ENCODE measurements at places on chromosomes 16 and 17. TPM values are rescaled to one million over a fixed set of nuclear protein-coding genes. Genes with fewer than 3 reads are reported as not detected.

Gene SPATA32
- total RNA-seq, result not detected

Gene ATF7IP2
- total RNA-seq, result 9.9 TPM

Gene IL34
- total RNA-seq, result 23.1 TPM

Gene AATK
- total RNA-seq, result 132 TPM

Gene GRAPL
- 17.3 TPM for total RNA-seq

Gene CMTM2
- total RNA-seq, result not detected

Gene RSPRY1
- total RNA-seq, result 49.0 TPM

Gene AOC2
- total RNA-seq, result not detected

- H3K36me3 ChIP-seq, result no peaks in the 10 kb centered on the region
- no peaks in the 10 kb centered on the region for H3K27me3 ChIP-seq
- H3K4me1 ChIP-seq, result no peaks in the 10 kb centered on the region
- H3K27ac ChIP-seq, result no peak overlapping the region
- DNase-seq, result peak; percentile 45
These were observed 19.6 kb downstream of the MAP2K3 start for GRCh38 chr17:21304091-21304490.

DNA sequence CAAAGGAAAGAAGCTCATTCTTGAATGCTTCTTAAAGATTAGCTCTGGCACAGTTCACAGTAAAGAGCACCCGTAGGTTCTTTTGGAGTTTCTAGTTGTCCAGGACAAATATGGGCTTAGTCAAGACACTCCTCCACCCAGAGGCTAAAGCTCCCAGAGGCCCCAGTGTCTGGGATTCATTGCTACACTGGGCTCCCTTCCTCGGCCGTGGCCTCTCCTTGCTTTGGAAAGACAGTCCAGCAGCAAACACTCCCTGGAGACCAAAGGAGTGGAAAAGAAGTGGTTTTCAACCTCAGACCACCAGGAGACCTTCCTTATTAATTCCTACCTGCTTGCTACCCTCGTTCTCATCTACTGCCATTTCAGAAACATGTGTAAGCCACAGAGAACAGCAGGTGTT lies 17.1 kb downstream of the PHB1 start:
- H3K27ac ChIP-seq, result no peak overlapping the region
- no peak overlapping the region for H3K4me3 ChIP-seq
- H3K4me1 ChIP-seq, result peaks cover 3% of the 10 kb centered on the region
- H3K27me3 ChIP-seq, result no peaks in the 10 kb centered on the region
- H3K36me3 ChIP-seq, result no peaks in the 10 kb centered on the region

- H3K27ac ChIP-seq, result no peak overlapping the region
- H3K27me3 ChIP-seq, result no peaks in the 10 kb centered on the region
- DNase-seq, result no peak
- H3K36me3 ChIP-seq, result no peaks in the 10 kb centered on the region
- no peak overlapping the region for H3K4me3 ChIP-seq
- no peaks in the 10 kb centered on the region for H3K4me1 ChIP-seq
These were observed 25.8 kb upstream of the KLHDC4 start for GRCh38 chr16:87791295-87792204.

- H3K27me3 ChIP-seq, result no peaks in the 10 kb centered on the region
- H3K4me3 ChIP-seq, result no peak overlapping the region
- H3K36me3 ChIP-seq, result no peaks in the 10 kb centered on the region
- no peak overlapping the region for H3K27ac ChIP-seq
These were observed 269.1 kb downstream of the CDH13 start for GRCh38 chr16:82895843-82896242.

DNA sequence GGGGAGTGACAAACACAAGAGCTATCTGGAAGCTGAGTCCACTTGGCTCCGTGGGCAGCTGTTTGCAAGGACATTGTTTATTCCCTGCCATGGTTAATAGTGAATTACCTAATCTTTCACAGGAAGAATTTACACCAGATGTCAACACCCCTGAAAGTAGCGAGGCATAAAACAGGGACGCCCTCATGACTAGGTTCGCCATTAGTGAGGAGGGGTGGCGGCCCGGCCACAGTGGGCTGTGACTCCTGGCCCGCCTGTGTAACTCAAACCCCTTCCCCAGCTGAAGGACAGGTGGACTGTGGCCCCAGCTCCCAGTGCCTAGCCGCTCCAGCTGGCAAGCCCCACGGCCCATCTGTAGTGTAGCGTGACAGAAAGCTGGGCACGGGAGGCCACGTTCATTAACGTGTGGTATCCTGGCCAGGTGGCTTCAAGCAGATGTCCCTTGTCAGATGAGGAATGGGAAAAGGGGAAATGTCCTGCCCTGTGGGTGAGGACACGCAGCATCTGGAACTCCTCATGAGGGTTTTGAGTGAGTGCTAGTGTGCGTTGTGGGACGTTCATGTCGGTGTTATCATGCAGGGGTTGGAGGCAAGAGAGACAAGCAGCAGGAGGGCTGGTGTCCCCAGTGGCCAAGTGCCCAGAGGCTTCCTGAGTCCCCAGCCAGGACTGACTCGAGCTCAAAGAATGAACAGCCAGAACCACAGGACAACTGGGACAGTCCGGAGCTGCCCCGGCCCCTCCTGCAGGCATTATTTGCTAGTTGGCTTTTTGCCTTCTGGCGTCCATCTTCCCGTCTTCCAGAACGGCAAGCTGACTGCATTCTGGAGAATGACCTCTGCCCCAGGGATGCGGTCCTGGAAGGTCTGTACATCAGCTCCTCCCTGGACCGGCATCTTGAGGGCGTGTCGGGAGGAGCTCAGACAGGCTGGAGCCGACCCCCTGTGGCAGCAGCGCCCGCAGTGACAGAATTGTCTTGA lies 19.2 kb downstream of the KDM8 start:
- no peaks in the 10 kb centered on the region for H3K36me3 ChIP-seq
- H3K4me3 ChIP-seq, result no peak overlapping the region
- H3K4me1 ChIP-seq, result no peaks in the 10 kb centered on the region
- H3K27me3 ChIP-seq, result no peaks in the 10 kb centered on the region

DNA sequence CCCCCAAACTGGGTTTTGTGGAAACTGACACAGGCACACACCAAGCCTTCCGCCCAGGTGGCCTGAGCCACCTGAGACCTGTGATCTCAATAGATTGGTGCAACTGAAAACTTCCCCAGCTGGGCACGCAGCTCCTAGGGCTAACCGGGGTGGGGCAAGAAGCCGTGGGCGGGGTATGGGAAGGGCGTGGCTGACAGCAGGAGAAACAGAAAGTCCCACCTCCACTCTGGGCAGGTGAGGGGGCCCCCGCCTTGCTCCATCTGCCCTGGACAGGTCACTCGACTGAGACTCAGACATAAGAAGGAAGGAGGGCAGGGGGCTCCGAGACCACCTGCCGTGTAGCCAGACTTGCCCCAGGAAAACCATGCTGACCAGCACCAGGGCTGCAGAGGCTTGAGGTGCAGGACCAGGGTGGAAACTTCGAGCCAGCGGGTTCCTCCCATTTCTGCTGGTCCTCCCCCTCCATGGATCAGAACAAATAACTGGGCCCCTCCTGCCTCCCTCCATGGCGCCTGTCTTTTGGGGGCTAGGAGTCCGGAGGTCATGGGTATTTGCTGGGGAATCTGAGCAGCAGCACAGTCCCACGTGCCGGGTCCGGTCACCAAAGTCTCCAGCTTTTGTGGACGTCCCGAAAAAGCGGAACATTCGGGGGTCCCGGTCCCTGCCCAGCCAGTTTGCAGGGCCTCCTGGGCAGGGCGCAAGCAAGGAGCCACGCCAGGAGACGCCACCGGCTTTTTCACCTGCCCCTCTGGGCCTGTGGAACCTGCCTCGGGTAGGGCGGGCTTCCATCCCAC lies 1.3 kb downstream of the TIMP2 start:
- H3K36me3 ChIP-seq, result no peaks in the 10 kb centered on the region
- H3K4me3 ChIP-seq, result peak overlapping the region; percentile 63
- no peaks in the 10 kb centered on the region for H3K27me3 ChIP-seq
- DNase-seq, result peak; percentile 86
- peaks cover 24% of the 10 kb centered on the region for H3K4me1 ChIP-seq
- H3K27ac ChIP-seq, result peak overlapping the region; percentile 79

- H3K27ac ChIP-seq, result no peak overlapping the region
- no peaks in the 10 kb centered on the region for H3K36me3 ChIP-seq
- DNase-seq, result no peak
- no peak overlapping the region for H3K4me3 ChIP-seq
- H3K27me3 ChIP-seq, result no peaks in the 10 kb centered on the region
These were observed 471.3 kb upstream of the GOT2 start for GRCh38 chr16:59205403-59205802.

DNA sequence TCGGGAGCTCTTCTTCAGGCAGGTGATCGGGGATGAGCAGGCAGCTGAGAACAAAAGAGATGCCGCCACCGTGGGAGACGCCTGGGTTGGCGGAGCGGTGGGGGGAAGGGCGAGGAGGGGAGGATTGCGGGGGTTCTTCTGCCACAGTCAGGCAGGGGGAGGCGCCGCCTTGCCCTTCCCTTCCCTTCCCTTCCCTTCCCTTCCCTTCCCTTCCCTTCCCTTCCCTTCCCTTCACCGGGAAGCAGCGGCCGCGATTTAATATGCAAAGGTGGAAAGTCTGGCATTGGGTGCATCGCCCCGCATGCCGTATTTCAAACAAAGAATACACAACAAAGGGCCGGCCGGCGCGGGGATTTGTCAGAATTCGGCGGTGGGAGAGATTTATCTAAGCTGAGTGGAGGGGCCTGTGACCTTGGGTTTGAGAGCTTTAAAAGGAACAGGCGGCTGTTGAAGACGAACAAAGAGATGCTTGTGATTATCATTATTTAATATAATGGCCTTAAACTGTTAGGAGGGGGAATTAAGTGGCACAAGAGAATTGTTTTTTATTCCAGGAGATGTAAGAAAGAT lies 262.3 kb upstream of the TNRC6C start:
- H3K4me3 ChIP-seq, result no peak overlapping the region
- H3K27ac ChIP-seq, result no peak overlapping the region
- H3K27me3 ChIP-seq, result no peaks in the 10 kb centered on the region
- DNase-seq, result no peak

DNA sequence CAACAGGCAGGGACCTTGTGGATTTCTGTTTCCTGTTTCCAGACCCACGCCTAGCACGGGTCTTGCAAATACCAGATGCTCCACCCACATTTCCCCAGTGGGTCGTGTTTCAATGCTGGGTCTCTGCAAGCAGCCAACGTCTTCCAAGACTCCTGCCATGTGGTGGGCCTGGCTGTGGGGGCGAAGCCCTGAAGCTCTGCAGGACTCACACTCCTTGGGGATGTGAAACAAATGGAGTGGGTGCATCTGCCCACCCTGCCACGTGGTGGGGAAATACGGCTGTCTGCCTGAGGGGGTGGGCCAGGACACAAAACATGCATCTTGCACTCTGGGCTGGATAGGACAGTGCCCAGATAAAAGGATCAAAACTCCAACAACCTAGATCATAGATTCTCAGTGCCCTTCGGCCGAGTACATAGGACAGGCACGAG lies 32.6 kb downstream of the FA2H start:
- peak overlapping the region; percentile 93 for H3K27ac ChIP-seq
- H3K36me3 ChIP-seq, result no peaks in the 10 kb centered on the region
- H3K4me1 ChIP-seq, result no peaks in the 10 kb centered on the region
- H3K4me3 ChIP-seq, result no peak overlapping the region
- no peaks in the 10 kb centered on the region for H3K27me3 ChIP-seq

DNA sequence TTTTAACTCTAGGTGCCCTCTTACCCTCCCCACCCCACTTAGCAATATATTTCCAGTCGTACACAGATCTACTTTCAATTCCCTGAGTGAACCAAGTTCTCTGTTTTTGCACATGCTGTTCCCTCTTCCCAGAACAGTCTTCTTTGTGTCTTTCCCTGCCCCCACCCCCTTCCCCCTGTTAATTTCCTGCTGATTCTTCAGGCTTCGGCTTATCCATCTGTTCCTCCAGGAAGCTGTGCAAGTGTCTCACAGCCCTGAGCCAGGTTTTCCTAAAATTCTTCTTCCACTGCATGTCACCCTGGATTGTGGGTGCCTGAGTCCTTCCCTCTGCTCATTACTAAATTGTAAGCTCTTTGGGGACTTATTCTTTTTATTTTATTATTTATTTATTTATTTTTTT lies 12.4 kb upstream of the SPOP start:
- no peak overlapping the region for H3K4me3 ChIP-seq
- H3K4me1 ChIP-seq, result no peaks in the 10 kb centered on the region
- no peaks in the 10 kb centered on the region for H3K27me3 ChIP-seq

DNA sequence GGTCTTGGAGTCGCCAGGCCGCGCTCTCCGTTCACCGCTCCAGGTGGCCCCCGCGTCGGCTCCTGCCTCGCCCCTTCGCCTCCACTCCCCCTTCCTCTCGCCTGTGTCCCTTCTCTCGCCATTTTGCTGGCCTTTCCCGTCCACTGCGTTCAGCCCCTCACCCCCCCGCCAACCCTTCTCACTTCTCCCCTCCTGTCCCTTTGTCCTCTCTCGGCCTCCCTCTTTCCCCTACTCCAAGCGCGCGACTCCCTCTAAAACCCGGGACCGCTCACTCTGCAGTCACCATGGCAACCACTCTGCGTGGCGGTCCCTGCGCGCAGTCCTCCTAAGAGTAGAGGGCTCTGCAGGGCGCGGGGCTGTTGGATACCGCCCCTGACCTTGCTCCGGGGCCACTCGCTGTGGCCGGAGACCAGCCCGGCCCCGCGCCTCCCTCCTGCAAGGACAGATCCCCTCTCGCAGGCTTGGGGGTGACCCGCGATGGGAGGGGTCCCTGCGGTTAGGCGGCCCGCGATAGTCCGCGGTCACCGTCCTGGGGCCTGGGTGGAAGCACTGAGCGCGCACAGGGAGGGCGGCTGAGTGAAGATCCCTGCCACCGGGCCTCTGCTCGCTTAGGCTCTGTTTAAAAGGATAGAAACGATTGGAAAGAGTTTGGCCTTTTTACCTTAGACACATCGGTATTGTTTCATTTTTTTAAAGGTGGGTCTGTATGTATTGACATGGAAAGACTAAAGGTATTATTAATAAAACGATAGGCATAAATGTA lies 454 bp downstream of the CCDC40 start:
- H3K4me3 ChIP-seq, result peak overlapping the region; percentile 89
- H3K27me3 ChIP-seq, result no peaks in the 10 kb centered on the region
- H3K4me1 ChIP-seq, result no peaks in the 10 kb centered on the region
- peak overlapping the region; percentile 76 for H3K27ac ChIP-seq
- no peak for DNase-seq

DNA sequence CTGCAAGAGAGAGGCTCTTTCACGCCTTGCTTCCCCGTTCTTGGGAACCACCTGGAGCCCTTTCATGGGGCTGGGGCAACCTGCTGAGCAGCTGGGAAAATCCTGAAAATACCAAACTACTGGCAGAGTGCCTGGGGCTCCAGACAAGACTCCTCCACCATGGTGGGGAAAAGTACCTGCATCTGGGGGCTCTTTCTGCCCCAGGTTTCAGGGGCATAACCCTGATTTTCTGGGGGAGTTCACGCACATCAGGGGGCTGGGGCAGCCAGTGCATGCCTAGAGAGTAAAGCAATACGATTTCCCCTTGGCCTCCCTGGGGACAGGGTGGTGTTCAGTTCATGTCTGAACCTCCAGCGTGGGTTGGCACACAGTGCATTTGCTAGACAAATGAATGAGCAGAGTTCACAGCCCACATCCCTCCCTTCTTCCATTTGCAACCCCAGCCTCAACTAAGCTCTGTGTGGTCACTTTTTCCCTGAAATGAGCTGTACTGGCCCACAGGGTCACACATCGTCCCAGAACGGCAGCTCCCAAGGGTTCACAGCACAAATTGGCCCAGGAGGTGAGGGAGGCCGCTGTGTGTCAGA lies 5.2 kb upstream of the CDC42EP4 start:
- H3K27ac ChIP-seq, result no peak overlapping the region
